ENCODE measurements at places on chromosomes 6 and 20. TPM values are rescaled to one million over a fixed set of nuclear protein-coding genes. Genes with fewer than 3 reads are reported as not detected.

FERMT1 gene
- not detected for total RNA-seq

SLC22A7 gene
- total RNA-seq, result 0.37 TPM

CALHM4 gene
- not detected for total RNA-seq

ENPP5 gene
- 0.68 TPM for total RNA-seq

ZSCAN31 gene
- total RNA-seq, result 6.7 TPM

CTAGE9 gene
- not detected for total RNA-seq

TOMM6 gene
- 248 TPM for total RNA-seq

PTCHD4 gene
- 1.4 TPM for total RNA-seq

BPIFA1 gene
- not detected for total RNA-seq

ID1 gene
- 5.8 TPM for total RNA-seq

GLP1R gene
- total RNA-seq, result 0.89 TPM

PAK5 gene
- total RNA-seq, result 1.8 TPM

ADGRF5 gene
- total RNA-seq, result not detected

LEMD2 gene
- 71.1 TPM for total RNA-seq

CTNNBL1 gene
- total RNA-seq, result 94.9 TPM

SMPDL3A gene
- 3.6 TPM for total RNA-seq

OPN5 gene
- not detected for total RNA-seq

DYNLRB1 gene
- 151 TPM for total RNA-seq

FKBP1C gene
- total RNA-seq, result 1.5 TPM

MDFI gene
- total RNA-seq, result 64.2 TPM

NRN1 gene
- 1.5 TPM for total RNA-seq

PXT1 gene
- not detected for total RNA-seq

KIF25 gene
- total RNA-seq, result 0.72 TPM

CLPSL1 gene
- total RNA-seq, result not detected

DZANK1 gene
- 8.0 TPM for total RNA-seq

TSHZ2 gene
- total RNA-seq, result 8.5 TPM

SALL4 gene
- 90.7 TPM for total RNA-seq

SLC17A3 gene
- not detected for total RNA-seq

ELOVL4 gene
- total RNA-seq, result 10.1 TPM

SLC17A4 gene
- not detected for total RNA-seq

ADGB gene
- total RNA-seq, result not detected

TMC2 gene
- total RNA-seq, result not detected

OLIG3 gene
- total RNA-seq, result 0.14 TPM

SOX18 gene
- not detected for total RNA-seq

ZBTB46 gene
- total RNA-seq, result 23.7 TPM
